D721Med (cell line): ENCODE measurements at places on chromosomes 1 and 21.
A peak's percentile ranks its signal among the peaks of the same experiment; 100 is the strongest.

DNA sequence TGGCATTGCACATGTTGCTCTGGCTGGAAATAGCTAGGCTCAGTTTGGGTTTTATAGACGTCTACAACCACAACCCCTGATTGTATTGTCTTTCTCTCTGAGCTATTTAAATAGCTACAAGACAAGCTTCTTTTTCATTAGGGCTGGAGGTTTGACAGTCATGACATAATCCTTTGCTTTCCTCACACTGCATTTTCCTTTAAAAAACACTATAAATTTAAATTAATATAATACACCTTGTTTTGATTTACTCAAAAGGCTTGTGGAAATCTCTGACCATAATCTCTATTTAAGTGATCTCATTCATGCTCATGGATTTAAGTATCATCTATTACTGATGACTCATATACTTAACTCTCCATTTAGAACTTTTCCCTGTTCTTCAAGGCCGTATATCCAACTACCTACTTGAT is 50.4 kb upstream of the PTGFR start:
- DNase-seq: no peak

DNA sequence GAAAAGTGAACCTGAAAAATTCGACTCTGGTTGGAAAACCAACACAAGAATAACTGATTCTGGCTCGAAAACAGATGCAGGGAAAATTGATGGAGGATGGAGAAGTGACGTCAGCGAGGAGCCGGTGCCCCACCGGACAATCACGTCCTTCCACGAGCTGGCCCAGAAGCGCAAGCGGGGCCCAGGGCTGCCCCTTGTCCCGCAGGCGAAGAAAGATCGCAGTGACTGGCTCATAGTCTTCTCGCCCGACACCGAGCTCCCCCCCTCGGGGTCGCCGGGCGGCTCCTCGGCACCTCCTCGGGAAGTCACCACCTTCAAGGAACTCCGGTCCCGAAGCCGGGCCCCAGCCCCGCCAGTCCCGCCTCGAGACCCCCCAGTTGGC is 1.9 kb downstream of the RUSC1 start:
- peak; percentile 54 for DNase-seq

GRCh38 chr1:71882226-71882625 is 400.1 kb downstream of the NEGR1 start:
- DNase-seq: no peak

DNA sequence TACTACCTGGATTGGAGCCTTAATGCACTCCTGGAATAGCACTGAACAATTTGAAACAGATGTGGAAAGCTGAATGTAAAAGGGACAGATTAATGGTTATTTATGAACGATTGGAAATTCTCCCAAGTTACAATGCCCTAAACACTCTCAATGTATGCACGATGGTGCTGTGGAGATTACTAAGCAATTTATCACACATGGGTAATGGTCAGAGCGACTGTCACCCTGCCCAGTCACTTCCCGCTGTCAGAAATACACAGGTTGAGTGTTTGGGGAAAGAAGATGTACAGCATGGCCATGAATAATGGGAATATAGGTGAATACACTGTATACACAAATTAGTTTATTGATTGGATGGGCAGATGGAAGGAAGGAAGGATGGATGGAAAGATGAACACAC is 342.4 kb downstream of the VAV3 start:
- no peak for DNase-seq

DNA sequence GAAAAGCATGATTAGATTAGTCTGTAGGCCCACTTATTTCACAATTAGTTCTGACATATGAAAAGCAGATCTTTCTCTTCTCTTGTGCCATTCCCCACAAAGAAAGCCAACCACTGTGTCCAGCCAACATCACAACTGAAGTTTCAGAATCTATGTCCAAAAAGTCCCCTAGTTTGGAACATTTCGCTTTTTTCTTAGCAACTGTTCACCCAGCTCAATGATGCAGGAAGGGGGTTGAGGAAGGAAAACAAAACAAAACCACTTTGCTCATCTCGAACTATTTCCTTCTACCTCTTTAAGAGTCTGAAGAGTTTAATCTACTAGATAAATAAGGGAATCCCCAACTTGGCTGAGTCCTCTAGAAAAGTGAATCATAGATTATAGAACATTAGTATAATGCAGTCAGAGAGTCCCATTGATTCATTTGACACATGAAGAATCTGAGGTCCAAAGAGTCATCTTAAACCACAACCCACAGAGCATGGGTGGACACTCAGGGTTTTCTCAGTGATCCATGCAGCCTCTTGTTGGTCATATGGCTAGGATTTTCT is 159.3 kb upstream of the SGIP1 start:
- DNase-seq: no peak
